ENCODE measurements at places on chromosomes 7 and 10.

GRCh38 chr7:154347700-154348266 is 295.6 kb downstream of the DPP6 start:
- no peak for DNase-seq

DNA sequence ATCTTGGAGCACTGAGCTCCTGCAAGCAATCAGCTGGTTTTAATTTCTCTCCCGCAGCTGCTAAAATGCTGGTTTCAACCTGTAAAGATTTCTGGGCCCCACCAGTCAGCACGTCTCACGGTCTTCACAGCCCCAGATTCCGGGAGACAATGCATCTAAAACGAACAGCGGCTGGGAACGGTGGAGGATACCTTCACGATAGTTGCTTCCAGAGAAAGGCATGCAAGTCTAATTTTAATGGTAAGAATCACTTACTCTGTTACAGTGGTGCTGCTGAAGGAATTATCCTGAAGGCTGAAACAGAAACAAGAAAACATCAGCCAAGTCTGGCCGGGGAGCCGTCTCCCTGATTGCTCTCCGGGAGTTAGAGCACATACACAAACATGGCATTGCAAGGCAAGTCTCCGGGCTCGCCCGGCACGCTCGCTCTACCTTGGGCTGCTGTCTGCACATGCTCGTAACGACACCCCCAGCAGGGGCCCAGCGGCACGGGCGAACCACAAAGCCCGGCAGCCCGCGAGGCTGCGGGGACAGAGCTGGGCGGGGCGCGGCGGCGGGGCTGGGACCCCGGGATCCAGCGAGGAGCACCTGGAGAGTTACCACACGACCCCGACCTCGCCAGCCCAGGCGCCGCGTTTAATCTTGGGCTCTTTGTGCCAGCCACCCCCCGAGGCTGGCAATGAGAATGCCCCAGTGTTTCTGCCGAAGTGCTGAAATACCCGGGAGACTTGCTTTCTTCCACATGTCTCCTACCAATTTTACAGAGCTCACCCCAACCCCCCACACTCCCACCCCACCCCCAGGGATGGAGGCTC is at the start of gene FAM13C:
FAM13C (minus strand) TSS at position 406 of the 815 bp plus-strand sequence; CDS start at position 317, 89 bp downstream.
- DNase-seq: no peak

DNA sequence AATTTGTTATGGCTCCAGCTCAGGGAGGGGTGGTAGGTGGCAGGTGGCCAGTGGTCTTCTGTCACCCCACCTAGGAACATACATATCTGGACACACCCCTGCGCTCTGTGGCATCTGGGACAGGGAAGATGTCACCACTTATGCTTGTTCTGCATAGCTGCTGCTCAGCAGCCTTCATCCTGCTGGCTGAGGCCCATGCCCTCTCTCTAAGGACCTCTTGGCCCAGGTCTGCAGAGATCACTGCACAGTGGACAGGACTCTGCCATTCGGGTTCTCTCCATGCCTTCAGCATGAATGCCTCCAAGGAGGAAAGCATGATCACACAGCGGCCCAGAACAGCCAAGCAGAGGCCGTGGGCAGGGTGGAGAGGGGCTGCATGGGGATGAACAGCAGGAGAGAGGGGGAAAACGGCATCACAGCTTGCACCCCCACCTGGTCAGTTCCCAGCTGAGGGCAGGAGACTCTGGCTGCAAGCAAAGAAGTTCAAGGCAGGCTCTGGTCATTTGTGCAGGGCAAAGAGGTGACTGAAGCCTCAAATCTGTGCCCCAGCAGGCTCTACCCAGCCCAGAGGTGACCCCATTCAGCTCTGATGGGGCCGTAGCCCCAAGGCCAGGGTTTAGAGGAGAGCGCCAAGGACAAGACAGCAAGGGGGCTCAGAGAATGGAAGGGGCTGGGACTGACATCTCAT is 47.8 kb upstream of the GDF10 start:
- no peak for DNase-seq

DNA sequence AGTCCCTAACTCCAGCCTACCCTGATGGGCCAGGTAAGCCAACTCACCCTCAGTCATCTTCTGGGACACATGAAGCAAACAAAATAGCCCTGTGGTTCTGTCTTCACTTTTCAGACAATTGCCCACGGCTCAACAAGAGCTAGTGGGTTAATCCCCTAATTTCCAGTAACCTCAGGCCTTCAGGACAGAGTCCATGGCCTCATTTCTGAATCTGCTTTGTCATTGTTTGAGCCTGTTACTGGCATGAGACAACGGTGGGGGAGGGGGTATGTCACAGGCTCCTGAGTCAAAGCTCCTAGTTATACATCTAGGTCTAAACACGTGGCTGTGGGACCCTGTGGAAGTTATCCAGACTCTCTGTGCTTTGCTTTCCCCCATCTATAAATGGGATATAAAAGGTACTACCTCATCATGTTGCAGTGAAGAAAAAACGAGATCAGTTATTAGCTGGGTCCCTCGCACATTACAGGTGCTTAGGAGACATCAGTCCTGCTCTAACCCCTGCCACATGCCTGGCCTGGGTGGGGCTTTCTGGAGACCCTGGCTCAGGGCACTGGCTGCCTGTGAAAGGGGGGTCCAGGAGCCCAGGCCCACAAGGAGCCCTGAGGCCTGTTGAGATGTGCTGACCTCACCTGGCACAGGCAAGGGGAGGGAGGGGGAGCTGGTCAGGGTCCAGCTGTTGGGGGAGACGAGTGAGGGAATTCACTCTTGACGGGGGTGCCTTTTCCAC is 16.5 kb downstream of the MAT1A start:
- no peak for DNase-seq

DNA sequence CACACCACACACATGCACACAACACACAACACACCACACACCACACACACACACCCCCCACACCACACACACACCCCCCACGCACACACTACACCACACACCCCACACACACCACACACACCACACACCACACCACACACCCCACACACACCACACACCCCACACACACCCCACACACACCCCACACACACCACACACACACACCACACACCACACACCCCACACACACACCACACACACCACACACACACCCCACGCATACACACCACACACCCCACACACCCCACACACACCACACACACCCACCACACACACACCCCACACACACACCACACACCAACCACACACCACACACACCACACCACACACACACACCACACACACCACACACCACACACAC is 16.4 kb downstream of the UCN3 start:
- no peak for DNase-seq

- no peak for DNase-seq
These were observed 94.6 kb upstream of the RNF32 start for GRCh38 chr7:156545979-156546378.

DNA sequence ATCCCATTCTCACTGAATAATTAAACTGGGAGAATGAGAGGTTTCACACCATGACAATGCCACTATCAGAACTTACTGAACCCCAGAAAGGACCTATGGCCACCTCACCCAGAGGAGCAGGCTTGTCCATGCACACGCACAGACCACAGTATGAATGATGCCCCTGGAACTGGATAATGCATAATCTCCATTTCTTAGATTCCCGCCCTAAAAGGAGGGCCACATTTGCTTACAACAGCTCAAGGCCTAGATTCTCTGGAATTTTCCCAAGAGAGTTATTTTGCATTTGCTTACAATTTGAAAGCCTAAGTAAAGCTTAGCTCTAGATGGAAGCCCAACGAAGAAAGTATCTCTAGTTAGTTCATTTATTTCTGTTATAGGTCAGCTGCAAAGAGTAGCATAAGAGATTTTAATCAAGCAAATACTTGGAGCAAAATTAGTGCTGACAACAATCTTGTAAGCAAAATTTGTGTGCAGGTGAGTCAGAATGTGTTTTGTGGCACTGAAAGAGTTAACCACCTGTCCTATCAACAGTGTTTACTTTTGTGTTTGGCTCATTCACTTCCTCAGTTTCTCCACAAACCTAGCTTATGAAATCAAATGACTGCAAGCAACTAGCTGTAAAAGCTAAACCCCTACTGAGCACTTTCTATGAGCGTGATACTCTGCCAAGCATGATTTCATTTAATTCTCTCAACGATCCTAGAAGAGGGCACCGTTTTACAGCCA is 32.1 kb downstream of the ELMO1 start:
- no peak for DNase-seq

GRCh38 chr10:4813023-4813422 is 13.0 kb upstream of the AKR1E2 start:
- no peak for DNase-seq

DNA sequence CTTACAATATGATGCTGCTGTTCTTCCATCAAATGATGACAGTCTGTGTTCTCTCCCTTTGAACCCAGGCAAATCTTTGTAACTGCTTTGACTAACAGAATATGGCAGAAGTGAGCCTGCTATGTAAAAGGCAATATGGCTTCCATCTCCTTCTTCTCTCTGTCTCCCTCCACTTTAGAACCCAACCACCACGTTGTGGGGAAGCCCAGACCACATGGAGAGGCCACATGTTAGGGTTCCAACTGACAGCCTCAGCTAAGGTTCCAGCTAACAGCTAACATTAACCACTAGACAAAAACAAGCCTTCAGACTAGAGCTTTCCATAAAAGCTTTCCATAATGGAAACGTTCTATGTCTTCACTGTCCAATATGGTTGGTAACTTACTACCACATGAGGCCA is 107.7 kb downstream of the PRTFDC1 start:
- DNase-seq: no peak

GRCh38 chr10:5511231-5511884 is 12.0 kb upstream of the CALML5 start:
- no peak for DNase-seq

GRCh38 chr7:33477719-33478480 is 348.5 kb downstream of the BBS9 start:
- DNase-seq: no peak

GRCh38 chr10:21497177-21497807 is 28.2 kb downstream of the SKIDA1 start:
- no peak for DNase-seq

DNA sequence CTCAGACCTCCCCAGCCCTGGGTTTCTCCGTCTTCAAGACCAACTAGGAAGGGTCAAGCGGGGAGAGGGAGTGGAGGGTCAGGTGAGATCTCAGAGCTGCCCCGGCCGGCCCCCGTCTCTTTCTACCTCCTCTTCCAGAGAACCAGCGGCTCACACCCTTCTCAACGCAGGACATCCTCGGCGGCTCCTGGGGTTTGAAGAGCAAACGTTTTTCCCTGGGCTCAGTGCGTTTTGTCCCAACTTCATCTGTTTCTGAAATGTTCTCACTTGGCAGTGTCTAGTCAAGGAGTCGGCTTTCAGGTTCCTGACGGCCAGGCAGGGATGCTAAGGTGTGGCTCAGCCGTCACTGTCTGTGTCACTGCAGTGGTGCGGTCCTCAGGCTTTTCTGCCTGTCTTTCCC is 416.4 kb upstream of the FOXK1 start:
- DNase-seq: no peak

Measured in cortex of kidney (tissue), 1 donor.